ENCODE measurements at places on chromosomes 3 and 15.
A peak's percentile ranks its signal among the peaks of the same experiment; 100 is the strongest.

GRCh38 chr15:66072616-66073361 lies 180.8 kb downstream of the MEGF11 start:
- DNase-seq, result no peak

DNA sequence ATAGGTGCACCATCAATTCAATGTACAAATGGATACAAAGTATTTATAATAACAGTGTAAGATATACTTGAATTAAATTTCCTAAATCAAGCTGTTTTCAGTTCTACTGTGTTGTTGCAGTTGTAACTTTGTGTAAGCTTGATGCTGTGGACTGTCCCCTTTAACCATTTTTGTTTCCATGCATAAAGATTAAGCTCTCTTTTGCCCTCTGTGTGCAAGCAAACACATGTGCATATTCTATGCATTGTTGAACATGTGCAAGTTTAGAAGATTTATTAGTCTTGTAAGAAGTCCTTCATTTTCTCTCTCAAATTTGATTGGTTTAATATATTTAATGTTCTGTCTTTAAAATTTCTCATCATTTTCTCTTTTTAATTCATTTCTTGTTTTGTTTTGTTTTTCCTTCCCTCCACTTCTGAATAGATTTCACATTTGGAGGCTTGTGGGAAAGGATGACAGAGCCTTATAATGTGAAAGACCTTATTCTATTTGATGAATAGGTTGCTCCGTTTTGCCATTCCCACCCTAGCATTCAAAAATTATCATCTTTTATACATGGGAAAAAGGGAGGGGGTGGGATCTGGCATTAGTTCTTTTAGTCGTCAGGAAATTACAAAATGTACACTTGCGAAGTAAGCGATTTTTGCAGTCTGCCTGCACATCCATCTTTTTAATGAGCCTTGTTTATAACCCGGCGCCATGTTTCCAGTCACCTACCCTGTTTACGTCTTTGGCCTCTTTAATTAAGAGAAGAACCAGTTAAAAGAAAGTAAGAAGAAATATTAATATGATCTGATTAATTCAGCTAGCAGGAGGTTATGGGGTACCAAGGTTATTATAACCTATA lies 961.5 kb upstream of the NR2F2 start:
- DNase-seq, result no peak

DNA sequence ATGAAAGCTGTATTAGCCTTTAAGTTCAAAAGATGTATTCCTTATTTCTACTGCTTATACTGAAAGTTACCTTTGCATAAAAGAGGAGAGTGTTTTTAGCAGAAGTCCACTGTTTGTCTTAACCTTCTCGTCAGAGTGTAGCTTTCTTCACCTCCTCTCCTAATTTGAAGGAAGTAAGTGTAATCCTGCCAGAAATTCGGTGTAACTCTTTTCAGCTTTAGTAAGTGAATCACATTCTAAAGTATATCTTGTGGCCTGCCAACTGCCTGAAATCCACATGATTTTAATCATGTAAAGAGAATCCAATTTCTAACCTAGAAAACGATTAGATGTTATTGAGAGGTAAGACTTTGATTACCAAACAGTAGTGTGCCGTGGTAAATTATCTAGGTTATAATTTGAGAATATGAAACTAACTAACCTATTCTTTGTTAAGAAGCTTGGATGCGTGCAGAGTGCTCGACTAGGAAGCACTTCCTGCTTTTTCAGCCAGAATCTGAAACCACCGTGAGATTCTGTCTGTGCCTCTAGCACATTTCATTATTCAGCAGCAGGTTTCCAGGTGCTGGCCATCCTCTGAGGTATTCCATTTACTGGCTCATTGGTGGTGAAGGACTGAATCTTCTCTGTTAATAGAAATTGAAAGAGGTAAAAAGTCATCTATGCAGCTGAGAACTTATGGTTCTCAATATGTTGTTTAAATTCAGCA lies 7.5 kb downstream of the GYG1 start:
- DNase-seq, result no peak

- DNase-seq, result no peak
Measured at GRCh38 chr15:66803182-66803729, 101.2 kb downstream of the SMAD6 start.

- DNase-seq, result peak; percentile 62
Measured at GRCh38 chr15:43204016-43204901, 16.6 kb downstream of the EPB42 start.

- no peak for DNase-seq
Measured at GRCh38 chr15:56042982-56043980, 49.9 kb upstream of the NEDD4 start.

- peak; percentile 39 for DNase-seq
Measured at GRCh38 chr3:43378066-43378935, 92.0 kb downstream of the SNRK start.

- peak; percentile 20 for DNase-seq
Measured at GRCh38 chr15:47975427-47975826, 145.4 kb upstream of the SLC24A5 start.
